Foreskin melanocyte (primary cell): ENCODE measurements at places on chromosomes 5 and 9.

- DNase-seq = no peak
Measured at GRCh38 chr5:61401726-61402125, 69.7 kb downstream of the ZSWIM6 start.

DNA sequence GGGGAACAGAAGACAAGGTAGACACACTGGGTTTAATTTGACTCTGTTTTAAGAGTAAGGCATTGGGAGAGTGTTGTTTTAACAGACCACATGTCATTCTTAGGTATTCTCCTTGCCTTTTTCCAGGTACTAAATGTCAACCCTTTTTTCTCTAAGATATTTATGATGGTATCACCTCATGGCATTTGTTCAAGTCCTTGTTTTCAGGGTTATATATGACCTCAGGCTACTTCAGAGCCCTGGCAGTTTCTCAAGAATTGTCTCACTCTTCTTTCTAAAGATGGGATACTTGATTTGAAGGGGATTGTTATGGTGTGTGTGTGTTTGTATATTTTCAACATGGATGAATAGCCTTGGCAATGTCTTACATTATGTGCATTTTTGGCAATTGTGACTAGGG is 131.1 kb upstream of the ACTBL2 start:
- no peak for DNase-seq

- DNase-seq = peak; percentile 59
Measured at GRCh38 chr5:168086104-168086610, 205.3 kb upstream of the WWC1 start.

GRCh38 chr5:149833116-149833827 is 103.2 kb downstream of the PPARGC1B start:
- no peak for DNase-seq

- no peak for DNase-seq
Measured at GRCh38 chr9:125089331-125089730, 54.0 kb downstream of the SCAI start.

DNA sequence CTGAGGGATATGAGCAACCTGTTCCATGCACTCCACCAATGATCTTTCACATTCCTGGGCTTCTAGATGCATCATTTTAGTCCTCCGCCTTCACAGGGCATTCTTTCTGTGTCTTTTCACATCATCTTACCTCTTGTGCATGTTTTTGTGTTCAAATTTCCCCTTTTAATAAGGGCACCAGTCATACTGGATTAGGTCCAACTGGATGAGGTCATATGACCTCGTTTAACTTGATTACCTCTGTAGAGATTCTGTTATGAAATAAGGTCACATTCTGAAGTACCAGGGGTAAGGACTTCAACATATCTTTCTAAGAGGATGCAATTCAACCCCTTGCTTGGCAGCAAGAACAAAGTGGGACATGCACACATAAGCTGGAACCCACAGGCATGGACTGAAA is 335.3 kb upstream of the TLE4 start:
- no peak for DNase-seq

DNA sequence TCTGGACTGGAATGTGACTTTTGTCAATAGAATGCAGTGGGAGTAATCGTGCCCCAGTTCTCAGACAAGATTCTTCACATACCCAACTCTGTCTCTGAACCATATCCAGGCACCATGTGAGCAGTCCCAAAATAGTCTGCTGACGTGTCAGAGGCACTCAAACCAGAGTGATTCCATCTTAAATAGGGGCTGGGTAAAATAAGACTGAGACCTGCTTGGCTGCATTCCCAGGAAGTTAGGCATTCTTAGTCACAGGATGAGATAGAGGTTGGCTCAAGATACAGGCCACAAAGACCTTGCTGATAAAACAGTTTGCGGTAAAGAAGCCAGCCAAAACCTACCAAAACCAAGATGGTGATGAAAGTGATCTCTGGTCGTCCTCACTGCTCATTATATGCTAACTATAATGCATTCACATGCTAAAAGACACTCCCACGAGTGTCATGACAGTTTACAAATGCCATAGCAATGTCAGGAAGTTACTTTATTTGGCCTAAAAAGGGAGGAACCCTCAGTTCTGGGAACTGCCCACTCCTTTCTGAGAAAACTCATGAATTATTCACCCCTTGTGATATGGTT is 16.9 kb upstream of the PLCXD3 start:
- peak; percentile 32 for DNase-seq

GRCh38 chr9:11933926-11934325 is 759.3 kb upstream of the TYRP1 start:
- no peak for DNase-seq

DNA sequence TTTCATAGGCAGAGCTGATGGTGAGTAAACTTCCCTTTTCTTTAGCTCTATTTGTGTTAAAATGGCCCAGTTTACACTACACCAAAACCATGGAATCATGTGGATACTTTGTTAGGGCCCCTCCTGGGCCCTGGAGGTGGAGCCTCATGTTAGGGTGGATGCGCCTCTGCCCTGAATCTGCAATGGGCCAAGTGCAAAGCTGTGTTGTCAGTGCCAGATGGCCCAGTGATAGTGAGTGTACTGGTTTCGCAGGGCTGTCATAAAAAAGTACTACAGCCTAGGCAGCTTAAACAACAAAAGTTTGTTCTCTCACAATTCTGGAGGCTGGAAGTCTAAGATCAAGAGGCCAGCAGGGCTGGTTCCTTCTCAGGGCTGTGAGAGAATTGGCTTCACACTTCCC is 64.8 kb downstream of the HSPA4 start:
- no peak for DNase-seq

- DNase-seq = no peak
Measured at GRCh38 chr9:33742519-33742918, 52.8 kb upstream of the PRSS3 start.

- no peak for DNase-seq
Measured at GRCh38 chr9:74379718-74380117, 117.4 kb upstream of the RORB start.

GRCh38 chr5:1883120-1883924 is 597 bp upstream of the IRX4 start:
- no peak for DNase-seq

DNA sequence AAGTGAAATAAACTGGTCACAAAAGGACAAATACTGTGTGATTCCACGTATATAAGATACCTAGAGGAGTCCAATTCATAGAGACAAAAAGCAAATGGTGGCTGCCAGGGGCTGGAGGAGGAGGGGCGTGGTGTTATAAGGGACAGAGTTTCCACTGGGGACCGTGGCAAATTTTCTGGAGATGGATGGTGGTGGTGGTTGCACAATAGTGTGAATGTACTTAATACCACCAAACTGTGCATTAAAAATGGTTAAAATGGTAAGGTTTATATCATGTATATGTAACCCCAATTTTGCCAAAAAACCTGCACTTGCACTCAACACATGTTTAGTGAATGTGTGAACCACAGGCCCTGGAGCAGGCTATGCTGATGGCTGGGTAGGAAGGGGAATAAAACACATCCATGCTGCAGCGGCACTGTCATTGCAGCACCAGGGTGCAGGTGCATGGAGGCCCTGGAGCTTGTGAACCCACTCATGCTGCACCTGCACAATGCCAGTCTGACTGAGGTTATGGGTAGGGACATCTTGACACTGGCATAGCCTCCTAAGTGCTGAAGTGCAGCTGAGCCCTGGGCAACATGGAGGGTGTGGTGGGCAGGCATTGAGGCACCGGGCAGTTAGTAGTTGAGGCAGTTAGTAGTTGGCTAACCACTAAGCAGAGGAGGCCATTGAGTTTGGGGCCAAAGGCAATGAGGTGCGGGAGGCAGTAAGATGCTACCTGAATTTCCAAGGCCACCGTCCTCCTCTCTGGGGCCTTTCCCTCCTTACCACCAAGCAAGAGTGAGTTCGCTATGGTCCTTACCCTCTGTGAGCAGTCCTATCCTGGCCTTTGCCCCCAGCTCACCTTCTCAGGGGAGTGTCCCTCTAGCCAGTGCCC is 3.5 kb upstream of the PHF2 start:
- no peak for DNase-seq
